ENCODE measurements at places on chromosomes 1 and 21.

DNA sequence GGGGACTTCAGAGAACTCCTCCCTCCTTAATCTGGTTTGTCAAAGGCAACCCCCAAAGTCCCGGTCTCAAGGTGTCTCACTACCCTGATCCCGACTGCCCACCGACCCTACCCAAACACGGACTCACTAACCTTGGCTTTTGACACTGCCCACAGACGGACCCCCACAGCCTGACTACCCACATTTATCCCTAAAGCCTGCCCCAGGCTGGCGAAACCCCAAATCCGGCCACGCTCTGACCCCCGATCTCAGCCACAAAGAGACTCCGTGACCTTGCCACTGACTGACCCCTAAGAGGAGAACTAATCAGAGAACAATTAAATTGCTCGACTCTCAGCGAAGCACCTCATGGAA lies 5.2 kb downstream of the ID3 start:
- DNase-seq = no peak

DNA sequence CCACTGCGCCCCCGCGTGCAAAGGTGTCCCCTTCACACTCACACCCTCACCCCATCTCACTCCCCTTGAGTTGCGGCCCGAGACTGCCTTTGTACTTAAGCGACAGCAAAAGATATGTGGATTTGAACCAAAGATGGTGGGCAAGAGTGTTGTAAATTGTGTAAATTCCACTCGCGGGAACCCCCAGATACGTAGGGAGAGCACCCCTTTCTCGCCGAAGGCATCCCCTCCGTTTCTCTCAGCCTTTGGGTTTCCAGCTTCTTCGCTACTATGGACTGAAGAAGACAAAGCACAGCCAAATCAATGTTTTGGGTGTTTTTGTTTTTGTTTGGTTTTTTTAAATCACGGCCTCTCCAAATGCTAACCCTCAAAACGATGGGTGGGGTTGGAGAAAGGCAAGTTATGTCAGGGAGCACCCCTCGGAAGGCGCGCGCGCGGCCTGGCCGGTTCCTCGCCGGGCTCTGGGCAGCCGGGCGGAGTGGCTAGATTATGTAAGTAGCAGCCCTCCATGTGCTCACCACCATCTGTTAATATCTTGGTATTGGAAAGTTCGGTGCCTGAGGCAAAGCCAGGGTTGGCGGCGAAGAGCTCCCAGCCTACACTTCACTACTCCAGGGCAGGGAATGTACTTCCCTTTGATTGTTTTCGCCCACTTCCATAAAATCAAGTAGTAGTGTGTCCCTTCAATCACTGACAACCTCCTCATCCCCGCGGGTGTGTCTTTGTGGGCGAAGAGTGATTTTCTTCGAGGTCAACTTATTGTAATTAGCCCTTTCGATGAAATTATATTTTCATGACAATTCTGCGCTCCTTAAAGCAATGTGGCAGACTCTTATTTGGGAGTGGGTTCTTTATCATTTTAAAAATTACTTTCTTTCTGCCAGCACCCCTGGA lies 4.0 kb upstream of the PROX1 start:
- no peak for DNase-seq

GRCh38 chr1:94316183-94316582 lies 78.8 kb upstream of the ARHGAP29 start:
- DNase-seq = no peak

DNA sequence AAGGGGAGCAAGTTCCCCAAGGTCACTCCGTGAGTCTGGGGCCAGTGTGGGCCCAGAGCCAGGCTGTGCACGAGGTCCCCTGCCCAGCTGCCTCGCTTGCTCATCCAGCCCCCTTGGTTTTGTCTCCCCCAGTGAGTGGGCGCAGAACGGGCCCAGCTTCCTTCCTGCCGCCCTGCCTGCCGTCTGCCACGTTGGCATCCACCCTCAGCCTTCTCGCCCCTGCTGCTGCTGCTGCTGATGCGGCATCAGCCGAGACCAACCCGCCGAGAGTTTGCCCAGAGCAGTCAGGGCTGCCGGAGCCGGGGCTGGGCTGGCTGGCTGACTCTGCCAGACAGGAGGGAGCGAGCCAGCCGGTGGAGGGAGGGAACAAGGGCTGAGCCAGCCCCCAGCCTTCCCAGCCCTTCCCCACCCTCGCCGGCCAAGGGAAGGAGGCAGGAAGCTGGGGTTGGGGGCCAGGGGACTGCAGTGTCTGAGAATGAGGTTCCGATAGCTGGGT lies 31.4 kb upstream of the WASF2 start:
- DNase-seq = no peak

- DNase-seq = no peak
These were observed 203.1 kb downstream of the DENND1B start for GRCh38 chr1:197572169-197572568.

- DNase-seq = no peak
These were observed 42.6 kb downstream of the ERO1B start for GRCh38 chr1:236239092-236239585.

GRCh38 chr1:32919811-32920733 lies 18.9 kb upstream of the TMEM54 start:
- DNase-seq = no peak

- no peak for DNase-seq
These were observed 50.4 kb downstream of the SNRPE start for GRCh38 chr1:203911806-203912205.

DNA sequence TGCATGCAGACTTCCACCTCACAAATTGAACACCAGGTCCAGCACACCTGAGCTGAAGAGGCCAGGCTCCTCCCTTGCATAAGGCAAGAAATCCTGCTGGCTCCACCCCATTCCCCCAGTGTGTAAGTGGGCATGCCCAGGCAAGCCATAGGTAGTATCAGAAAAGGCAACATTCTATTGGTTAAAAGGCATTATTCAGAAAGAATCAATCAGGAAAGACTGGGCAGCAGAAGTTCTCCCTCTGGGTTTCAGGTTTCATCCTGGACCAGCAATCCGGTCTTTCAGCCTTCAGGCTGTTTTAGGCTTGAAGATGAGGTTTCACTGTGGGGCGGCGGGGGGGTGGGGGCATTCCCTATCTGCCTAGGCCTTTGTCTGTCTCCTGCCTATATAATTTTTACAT lies 42.0 kb upstream of the LHX8 start:
- no peak for DNase-seq

- no peak for DNase-seq
These were observed 48.2 kb upstream of the ADARB1 start for GRCh38 chr21:45026066-45026745.

GRCh38 chr1:25675729-25676476 lies 59.3 kb downstream of the MAN1C1 start:
- DNase-seq = no peak

DNA sequence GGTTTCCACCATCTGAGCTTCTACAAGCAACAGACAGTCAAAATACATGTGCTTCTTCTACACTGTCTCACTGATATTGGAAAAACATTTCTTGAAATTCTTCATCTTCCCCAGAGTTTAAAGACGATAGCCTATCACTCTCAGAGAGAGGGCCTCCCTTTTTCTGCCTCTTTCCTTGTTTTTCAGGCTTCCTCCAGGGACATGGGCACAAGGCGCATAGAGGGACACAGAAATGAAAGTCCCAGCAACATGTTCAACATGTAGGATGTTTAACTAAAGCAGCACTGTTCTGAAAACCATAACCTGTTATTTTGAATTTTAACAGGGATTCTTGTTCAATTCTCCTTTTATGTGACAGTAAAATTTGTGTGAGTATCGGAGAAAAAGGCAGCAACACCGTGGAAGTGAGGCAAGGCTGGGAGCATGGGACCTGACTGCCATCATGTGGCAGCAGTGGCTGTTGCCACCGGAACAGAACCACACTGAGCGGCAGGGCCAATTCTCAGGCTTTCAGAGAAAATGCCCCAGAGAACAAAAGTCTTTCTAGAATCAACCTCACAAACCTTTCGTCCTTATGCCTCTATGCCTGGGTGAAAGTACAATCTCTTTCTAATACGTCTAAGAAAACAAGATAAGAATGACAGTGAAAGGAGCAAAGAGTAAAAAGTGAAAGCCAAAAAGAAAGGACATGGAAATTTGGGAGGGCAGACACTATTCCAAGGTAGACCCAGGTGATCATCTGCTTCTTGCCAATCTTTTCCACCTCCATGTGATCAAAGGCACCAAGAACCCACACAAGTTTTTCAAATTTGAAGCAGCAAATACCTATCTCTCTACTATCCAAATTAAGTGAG lies 54.5 kb downstream of the PCNX2 start:
- no peak for DNase-seq

GRCh38 chr1:21626921-21627339 lies 42.2 kb downstream of the RAP1GAP start:
- no peak for DNase-seq

DNA sequence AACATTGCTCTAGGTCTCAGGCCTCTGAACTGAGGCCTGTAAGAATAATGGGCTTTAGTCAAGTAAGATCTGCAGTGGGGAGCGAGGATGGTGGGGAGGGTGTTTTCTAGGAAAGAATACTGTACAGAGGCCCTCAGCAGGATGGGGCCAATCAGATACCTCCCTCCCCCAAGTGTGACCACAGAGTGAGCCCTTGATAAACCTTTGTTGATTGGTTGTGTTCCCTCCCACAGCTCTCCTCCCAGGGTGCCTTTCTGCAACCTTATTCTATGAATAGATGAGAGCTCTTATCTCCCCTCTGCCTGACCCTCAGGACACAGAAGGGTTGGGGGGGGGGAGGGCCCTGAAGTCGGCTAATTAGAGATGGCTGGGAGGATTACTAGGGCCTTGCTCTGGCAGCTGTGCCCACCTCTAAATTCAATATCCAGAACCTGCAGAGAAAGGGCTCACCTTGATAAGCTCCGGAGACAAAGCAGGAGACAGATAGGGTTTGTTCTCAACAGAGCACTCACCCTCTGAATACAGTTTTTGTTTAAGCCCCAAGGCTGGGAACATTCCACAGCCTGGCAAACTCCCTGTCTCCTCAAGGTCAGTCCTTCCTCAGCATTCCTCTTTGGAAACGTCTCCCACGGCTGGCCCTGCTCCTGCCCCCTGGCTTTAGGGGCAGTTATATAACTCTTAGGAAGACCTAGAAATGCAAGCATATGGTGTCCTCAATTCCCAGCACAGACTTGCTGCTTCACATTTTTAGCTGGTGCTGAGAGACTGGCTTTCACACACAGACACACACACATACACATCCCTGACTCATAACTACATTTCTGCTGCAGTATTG lies 42.9 kb downstream of the ATP1A1 start:
- DNase-seq = no peak

DNA sequence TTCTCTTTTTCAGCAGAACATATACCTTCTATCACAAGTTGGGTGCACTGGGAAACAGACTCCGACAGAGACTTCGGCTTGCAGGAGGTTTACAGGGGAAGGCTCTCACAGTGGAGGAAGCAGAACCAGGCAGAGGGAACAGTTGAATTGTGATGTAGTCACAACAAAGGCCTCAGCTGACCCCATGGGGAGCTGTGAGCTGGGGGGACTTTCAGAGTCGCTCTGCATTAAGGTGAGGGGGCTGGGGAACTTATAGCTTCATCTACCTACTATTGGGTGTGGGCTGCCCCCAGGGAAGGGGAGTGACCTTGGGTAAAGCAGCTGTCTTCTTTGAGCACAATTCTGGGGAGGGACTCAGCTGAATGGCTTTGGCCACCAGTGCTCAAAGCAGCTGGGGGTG lies 94.9 kb upstream of the POU3F1 start:
- no peak for DNase-seq

- no peak for DNase-seq
These were observed 49.5 kb upstream of the TENT5C start for GRCh38 chr1:117556341-117556740.

DNA sequence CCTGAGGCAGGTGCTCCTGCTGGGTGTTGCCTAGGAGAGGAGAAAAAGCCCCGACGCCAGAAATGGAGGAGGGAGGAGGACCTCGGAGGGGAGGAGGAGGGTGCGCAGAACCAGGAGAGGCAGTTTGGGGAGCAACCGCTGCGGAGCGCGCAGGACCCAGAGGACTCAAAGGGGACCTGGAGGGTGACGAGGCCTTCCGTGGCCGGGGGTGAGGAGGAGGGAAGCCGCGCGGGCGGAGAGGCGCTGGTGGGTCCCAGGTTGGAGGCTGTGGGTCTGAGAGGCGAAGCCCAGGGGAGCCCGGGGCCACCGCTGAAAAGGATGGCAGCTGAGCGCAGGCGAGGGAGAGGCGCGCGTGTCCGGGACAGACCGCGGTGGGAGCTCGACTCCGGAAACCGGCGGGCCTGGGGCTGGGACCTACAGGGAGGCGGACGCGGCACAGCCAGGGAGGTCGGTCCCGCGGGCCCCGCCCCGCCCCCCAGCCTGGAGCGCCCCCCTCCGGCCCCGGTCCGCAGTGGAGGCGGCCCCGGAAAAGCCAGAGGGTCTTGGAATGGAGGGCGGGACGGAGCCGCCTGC lies 15.1 kb downstream of the RNF223 start:
- DNase-seq = no peak

- DNase-seq = no peak
These were observed 31.3 kb downstream of the EPHA2 start for GRCh38 chr1:16124377-16125087.

GRCh38 chr1:106722466-106722865 lies 334.0 kb upstream of the PRMT6 start:
- no peak for DNase-seq

DNA sequence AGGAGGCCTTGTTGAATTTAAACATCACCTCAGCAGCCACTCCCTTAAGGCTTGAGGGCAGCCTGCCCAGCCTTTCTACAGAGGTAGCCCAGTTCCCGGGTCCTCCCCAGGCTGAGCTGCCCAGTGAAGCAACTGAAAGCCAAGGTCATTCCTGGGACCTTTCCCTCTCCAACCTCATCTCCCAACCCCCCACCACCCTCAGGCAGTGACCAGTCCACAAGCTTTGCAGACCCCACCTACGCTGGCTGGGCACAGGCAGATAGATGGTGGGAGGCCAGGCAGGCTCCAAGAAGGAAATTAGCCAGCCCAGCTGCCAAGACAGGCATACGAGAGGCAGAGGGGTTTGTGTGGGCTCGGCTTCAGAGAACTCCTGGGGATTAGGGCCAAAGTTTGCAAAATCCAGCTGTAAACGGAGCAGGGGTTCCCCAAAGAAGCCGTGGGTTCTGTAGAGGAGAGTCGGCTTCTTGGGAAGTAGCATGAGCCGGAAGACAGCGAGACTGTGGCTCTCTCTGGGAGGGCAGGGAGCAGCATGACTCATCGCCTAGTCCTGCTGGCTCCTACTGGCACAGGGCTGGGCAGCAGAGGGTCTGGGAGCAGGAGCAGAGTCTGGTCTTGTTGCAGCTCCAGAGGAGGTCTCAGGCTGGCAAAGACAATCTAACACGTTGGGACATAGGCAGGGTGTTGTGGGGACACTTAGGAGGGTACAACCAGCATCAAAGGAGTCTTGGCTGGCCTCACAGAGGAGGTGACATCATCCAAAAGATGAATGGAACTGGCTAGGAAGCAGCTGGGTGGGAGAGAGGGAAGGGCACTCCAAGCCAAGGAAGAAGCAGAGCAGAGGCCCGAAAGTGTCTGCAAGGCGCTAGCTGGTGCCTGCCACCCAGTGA lies 2.8 kb upstream of the ZC3H12A start:
- DNase-seq = peak; percentile 45

- DNase-seq = no peak
These were observed at the start of gene APCS for GRCh38 chr1:159587461-159587951. TSS of gene APCS (plus strand) at chr1:159587826. CDS start at chr1:159587922, 96 bp downstream.

Measured in HL-60 (cell line).